ENCODE measurements at places on chromosomes 5 and 9.
A peak's percentile ranks its signal among the peaks of the same experiment; 100 is the strongest.

GRCh38 chr5:64184832-64185231, 19.2 kb downstream of the RNF180 start:
- no peak for DNase-seq

DNA sequence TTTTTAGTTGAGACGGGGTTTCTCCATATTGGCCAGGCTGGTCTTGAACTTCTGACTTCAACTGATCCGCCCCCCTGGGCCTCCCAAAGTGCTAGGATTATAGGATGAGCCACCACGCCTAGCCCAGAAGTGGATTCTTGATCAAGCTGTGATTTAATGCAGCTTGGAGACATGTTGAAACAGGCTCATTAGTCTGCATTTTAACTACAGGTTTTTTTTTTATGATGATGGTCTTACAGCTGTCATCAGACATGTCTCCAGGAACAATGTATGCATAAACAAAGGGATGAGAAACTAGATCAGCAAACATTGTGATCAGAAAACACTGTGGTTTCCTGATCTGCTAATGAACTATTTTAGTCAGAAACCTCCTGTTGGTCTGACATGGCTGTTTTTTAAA, 30.0 kb upstream of the PLPP1 start:
- DNase-seq, result peak; percentile 29

DNA sequence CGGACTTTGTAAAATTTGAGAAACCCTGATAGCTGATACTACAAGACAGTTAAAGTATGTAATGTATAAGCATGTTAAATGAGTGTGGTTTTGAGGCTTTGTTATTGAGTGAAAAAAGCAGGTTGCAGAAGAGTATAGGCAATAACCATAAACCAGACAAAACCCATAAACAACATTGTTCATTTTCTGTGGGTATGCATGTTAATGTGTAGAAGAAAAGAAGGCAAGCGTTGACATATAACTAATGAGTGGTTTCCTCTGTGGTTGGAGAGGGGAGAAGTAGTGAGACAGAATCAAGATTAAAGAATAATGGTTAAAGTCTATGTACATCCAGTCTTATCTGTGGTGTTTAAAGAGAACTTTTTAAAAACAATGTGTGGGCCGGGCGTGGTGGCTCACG, 26.2 kb downstream of the RAD23B start:
- DNase-seq, result peak; percentile 34

DNA sequence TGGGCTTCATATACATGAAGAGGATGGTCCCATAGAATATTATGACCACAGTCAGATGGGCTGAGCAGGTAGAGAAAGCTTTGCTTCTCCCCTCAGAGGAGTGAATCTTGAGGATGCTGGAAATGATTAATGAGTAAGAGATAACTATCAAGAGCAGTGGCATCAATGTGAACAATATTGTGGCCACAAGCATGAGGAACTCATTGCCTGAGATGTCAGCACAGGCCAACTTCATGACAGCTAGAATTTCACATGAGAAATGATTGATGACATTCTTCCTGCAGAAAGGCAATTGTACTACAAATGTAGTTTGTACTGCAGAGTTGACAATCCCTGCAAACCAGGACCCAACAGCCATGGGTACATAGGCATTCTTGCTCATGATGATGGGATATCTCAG, 586 bp downstream of the OR13C9 start:
- DNase-seq, result peak; percentile 53

DNA sequence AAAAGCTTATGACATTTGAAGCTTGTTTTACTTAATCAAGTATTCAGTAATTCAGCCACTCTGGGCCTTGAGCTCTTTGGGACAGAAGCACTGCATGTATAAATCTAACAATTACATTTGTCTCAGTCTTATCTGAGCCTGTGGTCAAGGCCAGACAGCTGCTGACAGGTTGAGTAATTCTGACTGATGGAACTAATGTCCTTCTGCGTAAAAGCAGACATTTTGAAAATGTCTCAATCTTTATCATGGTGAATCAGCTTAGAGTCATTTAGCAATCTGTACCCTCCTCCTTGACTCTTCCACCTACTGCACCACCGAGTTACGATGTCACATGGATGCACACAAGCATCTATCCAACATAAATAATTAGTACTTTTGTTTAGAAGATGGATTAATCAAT, 400.0 kb downstream of the ARRDC3 start:
- peak; percentile 88 for DNase-seq

DNA sequence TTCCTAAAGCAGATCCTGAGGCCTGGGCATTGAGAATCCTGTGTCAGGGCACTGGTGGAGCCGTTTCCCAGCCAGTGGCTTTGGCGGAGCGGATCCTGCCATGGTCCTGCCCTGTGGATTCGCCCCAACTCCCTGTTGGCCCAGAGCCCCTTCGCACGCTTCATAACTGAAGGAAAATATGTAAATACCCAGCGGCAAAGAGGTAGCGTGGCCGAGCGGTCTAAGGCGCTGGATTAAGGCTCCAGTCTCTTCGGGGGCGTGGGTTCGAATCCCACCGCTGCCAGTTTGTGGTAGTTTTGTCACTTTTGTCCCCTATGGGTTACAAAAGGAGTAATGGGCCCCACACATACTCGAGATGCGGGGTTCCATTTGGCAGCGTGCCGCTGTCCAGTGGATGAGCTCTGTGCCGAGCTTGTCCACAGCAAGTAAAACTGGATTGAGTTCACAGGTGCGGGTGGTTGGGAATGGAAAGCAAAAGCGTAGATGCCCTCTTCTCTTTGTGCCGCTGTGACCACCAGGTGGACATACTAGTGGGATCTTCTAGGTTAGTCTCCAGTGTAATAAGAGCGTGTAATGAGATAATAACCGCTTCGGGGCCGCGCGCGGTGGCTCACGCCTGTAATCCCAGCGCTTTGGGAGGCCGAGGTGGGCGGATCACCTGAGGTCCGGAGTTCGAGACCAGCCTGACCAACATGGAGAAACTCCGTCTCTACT, 17.3 kb downstream of the TRIM7 start:
- DNase-seq, result peak; percentile 81

- DNase-seq, result peak; percentile 64
These were observed 151.9 kb downstream of the EBF1 start for GRCh38 chr5:158947846-158948245.

GRCh38 chr5:54229041-54229780, 81.2 kb downstream of the ARL15 start:
- DNase-seq, result peak; percentile 50

DNA sequence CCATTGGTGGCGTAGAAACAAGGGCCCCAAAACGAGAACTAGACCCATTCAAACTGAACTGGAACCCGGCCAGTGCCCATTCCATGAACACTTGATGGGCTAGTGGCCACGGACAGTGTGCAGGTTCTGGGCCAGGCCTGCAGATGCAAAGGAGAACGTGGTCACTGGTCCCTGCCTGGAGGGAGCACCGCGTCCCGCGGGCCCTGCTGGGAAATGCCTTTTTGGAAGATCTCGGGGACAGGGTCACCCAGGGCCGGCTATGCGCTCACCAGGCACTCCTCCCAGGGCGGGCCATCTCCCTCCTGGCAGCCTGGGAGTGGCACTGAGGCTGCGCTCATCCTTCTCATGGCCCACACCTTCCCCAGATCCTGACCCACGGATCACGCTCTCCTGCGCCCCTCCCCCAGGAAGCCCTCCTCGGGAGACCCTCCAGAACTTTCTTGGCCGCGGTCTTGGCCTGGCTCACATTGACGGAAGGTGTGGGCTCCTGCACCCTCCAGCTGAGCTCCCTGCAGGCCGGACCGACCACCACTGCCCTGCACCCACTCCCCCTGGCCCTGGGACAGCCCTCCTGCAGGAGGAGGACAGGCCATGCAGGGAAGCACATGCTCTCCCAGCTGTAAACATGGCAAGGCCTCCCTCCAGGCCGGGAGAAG, 2.8 kb upstream of the DIPK1B start:
- DNase-seq, result no peak

DNA sequence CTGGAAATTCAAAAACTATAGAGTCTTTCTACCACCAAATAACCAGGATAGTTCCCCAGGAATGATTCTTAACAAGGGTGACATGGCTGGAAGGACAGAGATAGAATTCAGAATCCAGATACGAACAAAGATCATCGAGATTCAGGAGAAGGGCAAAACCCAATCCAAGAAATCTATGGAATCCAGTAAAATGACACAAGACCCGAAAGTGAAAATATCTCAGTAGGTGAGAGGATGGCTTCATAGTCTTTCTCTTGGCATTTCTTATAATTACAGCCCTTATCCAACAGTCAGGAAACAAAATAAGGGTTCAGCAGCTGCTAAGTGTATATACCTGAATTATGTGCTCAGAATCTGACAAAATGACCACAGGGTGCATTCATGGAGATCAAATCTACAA, 81.8 kb downstream of the FAM174A start:
- DNase-seq, result no peak

DNA sequence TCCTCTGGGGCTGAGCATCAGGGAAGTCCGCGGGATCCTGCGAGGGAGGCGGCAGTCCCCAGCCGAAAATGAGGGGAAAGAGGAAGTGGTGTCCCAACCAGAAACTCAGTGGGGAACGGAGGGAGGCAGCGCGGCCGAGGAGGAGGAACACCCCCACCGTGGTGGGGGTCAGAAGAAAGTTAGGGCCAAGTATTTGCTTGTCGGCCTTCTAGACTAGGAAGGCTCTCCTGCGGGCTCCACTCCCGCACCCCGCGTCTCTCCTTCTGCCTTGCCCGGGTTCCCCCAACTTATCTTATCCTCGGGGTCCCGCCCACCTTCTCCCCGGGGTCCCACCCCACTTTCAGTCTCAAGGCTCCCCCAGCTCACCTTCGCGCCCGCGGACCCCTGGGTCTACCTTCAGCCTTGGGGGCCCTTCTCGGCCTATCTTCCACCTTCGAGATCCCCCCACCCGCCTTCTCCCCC, 557 bp upstream of the PHF2 start:
- peak; percentile 40 for DNase-seq

GRCh38 chr9:81759680-81760215, 70.4 kb upstream of the TLE1 start:
- DNase-seq, result peak; percentile 80

GRCh38 chr9:130172161-130172857, at the start of gene NCS1:
NCS1 (plus strand) TSS chr9:130172404; CDS start chr9:130172664, 260 bp downstream.
- DNase-seq, result peak; percentile 68

DNA sequence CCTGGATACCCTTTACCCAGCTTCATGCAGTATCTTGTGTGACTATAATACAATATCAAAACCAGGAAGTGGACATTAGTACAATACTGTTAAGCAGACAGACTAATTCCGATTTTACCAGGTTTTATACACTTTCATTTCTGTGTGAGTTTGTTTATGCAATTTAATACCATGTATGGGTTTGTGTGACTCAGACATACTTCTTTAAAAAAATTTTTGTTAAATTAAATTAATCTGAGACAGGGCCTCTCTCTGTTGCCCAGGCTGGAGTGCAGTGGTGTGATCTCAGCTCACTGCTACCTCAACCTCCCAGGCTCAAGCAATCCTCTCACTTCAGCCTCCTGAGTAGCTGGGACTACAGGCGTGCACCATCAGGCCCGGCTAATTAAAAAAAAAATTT, 156.8 kb downstream of the GAPVD1 start:
- DNase-seq, result no peak

DNA sequence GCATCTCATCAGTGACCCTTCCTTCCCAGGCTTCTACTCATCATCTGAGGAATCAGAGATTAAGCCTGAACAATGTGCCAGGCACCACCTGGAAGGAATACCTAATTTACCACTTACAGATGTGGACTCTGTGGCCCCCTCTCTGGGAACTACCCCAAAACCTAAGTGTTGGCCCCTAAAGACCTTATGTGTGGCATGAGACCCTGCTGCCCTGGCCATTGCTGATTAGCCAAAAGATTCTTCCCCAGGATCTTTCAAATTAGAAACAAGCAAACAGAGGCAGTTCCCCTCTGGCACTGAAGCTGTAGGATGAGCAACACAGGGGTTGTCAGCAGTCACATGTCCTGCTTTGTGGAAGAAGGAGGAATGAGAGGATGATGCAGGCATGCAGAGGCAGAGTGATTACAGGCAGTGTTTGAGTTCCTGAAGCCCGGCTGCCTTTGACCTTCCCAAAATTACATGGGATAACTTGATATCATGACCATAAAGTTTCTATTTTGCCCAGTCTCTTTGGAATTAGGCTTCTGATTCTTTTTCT, 10.6 kb downstream of the SPINK4 start:
- DNase-seq, result no peak

DNA sequence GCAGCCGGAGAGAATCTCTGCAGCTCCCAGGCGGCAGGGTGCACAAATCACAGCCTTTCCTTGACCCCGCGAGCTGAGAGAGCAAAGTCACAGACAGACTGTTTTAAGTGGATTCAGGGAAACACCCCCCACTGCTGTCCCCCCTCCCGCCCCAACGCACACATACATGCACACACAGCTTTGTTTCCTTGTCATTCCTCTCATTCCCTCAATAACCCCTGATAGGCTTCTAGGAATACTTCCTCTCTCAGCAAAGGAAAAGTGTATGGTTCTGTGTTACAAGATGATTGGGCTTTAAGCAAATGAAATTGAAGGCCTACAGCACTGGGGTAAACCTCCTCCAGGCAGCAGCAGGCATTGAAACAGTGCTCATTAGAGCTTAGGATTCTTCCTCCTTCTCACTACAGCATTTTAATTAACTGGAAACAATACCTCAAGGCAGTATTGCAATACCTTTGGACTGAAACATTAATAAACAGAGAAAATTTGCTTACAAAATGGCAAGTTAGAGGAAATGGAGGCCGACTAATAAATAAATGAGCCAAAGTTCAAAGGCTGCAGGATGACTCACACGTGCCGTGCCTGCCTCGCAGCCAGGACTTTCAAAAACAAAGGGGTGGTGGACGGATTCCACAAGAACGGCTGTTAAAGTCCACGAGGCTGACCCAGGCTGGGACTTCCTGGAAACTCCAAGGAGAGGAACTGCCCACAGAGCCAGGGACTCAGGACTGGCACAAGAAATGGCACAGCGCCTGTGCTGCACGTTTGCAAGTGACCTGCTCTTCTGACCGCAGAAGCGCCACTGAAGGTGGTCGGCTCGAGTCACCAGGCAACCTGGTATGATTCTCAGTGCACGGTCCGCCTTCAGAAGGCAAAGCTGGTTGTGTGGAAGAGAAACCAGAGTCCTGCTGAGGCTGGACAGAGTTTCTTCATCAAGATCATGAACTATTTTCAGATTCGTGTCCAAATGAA, 236.2 kb downstream of the SYK start:
- DNase-seq, result peak; percentile 55

GRCh38 chr5:35617060-35617434, 616 bp upstream of the SPEF2 start:
- DNase-seq, result no peak

DNA sequence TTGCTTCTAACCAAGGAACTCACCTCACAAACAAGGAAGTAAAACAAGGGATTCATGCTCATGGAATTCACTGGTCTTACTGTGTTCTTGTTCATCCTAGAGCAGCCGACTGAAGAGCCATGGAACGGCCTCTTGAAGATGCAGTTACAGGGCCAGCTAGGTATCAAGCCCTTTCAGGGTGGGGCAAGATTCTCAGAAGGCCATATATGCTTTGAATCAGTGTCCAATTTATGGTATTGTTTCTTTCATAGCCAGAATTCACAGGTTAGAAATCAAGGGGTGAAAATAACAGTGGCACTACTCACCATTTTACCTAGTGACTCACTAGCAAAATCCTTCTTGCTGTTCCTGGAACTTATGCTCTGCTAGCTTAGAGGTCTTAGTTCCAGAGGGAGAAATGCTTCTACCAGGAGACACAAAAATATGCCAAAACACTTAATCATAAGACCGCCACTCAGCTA, 159.5 kb upstream of the CDH10 start:
- DNase-seq, result peak; percentile 80

All from fibroblast of skin of right quadriceps (primary cell).